ENCODE measurements at places on chromosomes 13 and 19.

GRCh38 chr13:93364166-93364565 is 137.6 kb downstream of the GPC6 start:
- DNase-seq: no peak

GRCh38 chr19:15114153-15114540 is 6.9 kb downstream of the SYDE1 start:
- DNase-seq: no peak

DNA sequence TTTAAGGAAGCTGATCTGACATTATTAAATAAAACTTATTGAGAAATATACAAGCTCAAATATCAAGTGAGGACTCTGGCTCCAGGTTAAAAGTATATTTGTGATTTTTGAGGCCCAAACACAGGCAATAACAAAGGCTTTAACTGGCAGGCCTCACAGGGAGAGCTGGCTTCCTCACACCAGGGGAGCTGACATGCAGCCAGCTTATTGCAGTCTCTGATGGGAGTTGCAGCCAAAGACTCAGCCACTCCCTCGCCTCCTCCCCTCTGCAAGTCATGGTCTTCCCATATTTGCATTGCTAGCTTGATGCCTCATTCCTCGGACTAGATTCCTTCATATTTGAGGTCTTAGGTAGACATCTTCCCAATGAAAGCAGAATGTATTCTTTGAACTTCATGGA is 647.1 kb upstream of the SLITRK6 start:
- no peak for DNase-seq

DNA sequence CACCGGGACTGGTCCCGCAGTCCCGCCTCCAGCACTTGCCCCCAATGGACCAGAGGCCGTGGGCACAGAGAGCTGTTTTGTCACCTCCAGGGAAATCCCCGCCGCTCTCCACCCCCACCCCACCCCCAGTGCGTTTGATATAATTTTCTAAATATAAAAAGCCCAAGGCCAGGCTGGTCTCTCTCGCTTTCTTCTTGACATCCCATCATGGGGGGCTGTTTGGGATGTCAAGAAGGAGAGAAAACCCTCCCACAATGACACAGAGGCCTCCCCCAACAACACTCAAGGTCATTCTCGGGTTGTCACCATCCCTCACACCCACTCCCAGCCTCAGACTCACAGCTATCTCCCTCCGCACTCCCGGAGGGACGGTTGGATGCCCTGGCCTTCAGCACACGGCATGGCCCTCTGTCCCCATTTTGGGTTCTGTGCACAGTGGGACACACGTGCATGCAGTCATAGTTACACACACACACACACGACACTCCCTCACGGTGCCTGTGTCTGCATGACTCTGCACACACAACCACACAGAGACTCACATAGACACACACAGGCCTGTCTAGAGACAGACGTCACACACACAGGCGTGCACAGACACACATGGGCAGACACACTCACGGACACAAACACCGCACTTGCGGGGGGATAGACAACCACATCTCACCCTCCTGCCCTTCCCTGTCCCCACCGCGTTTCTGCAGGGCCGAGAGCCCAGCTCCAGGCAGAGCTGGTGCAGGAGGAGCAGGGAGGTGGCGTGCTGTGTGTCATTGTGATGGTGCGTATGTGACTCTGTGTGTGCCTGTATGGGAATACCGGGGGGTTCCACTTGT is 4.8 kb upstream of the NFIC start:
- no peak for DNase-seq

- DNase-seq: no peak
These were observed 1970.8 kb downstream of the OLFM4 start for GRCh38 chr13:54999399-54999907.

GRCh38 chr13:99218126-99218525 is 17.5 kb downstream of the UBAC2 start:
- DNase-seq: no peak

DNA sequence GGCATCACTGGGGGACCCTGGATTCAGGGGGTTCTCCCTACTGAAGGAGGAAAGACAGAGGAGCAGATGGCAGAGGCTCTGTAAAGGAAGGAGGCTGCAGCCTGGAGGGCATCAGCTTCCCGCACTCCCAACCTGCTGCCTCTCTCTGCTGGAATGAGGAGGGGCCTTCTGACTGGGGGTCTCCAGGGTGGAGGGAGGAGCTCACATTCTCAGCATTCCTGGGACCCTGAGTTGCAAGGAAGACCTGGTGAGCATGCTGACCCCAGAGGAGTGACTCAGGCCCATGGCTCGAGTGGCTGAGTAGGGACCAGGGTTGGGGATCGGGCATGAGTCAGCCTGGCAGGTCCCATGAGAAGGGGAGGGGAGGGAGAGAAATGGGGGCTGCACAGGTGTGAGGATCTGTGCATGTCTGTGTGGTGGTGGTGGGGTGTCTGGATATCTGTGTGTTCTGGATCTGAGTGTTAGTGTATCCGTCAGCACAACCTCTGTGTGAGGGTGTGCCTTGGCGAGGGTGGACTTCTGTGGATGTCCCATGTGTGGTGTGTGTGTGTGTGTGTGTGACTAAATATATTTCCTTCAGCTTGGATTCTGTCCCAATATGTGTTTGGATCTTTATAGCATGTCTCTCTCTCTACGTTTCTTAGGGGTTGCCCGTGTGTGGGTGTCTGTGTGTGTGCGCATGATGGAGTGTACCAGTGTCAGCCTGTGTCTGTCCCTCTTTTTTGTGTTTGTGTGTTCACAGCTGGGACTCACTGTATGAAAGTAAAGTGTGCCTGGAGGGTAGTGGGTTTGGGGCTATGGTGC is 4.6 kb downstream of the AXL start:
- no peak for DNase-seq

DNA sequence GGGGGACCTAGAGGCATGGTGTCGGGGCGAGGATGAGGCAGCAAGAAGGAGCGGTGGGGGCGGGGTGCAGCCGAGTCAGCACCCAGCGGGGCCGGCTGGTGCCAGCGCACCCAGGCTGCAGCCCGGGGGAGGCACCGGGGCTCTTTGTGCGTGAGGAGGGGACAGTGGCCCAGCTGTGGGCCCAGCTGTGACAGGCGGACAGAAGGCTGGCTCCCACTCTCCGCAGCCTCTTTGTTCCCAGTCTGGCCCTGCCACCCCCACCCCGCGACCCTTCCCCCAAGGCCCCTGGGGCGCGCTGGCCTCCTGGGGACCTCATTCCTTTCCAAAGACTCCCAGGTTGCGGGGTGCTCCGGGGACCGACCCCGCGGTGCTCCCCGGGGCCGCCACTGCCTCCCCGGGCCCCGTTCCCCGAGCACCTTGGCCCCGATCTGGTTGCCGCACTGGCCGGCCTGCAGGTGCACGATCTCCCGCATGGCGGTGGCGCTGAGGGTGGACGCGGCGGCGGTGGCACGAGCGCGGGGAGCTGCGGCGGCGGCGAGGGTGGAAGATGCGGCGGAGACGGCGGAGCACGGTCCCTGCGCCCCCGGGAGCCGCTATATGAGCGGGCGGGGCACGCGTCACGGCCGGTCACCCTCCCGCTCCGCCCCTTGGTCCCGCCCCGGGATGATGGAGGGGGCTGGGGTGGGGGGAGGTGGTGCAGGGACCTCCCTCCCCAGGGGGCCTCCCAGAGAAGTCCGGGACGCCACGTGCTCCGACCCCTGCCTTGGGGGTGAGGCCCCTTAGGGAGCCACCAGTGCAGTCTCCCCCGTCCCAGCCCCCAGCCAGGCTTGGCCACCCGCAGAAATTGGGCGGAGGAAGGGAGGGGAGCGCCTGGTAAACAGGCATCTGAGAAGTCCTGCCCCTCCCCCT is at the start of gene TUBB4A:
TUBB4A (minus strand) TSS at position 570 of the 909 bp plus-strand sequence; CDS start at position 473, 97 bp downstream.
- DNase-seq: no peak

Data from activated T-helper 1 cell treated with anti-CD3 and anti-CD28 coated beads, Interleukin-2, amount 50 U/mL, for 16 hours (primary cell).